Fibroblast of skin of left biceps (primary cell): ENCODE measurements at places on chromosomes 7 and 10.

GRCh38 chr10:119408969-119409371 lies 133.5 kb downstream of the RGS10 start:
- no peak for DNase-seq

DNA sequence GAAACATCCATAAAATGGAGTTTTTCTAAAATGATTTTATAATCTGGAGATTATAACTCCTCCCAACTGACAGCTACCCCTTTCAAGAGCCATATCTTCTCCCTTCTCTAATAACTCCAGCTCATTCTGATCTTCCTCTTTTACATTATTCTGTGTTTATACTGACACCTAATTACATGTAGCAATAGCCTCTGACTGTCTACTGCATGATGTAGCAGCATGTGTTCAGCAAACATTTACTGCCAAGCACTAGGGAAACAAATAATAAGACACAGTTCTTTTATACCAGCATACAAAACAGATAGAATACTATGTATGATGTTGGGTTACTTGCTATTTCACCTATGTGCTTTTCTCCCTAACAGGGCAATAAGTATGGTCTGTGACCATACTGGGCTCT lies 20.7 kb downstream of the RBM28 start:
- no peak for DNase-seq

GRCh38 chr10:118444069-118444468 lies 101.9 kb upstream of the FAM204A start:
- no peak for DNase-seq

DNA sequence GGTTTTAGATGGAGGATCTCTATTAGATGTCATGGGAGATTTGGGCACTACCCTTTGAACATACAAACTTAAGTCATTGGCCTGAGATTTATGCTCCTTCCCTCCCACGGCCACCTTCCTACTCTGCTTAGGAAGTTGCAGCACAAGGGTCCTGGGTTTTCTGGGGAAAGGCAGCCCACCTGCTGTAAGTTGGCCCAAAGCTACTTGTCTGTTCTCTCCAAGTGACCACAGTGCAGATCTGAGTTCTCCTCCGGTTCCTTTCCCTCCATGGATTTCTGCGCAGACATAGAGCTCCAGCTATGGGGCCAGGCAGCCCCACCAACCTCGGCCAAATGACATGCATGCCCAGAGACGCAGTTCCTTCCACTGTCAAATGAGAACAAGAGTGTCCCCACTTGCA lies 12.8 kb upstream of the C10orf53 start:
- DNase-seq, result no peak

GRCh38 chr10:47165711-47166404 lies 134.1 kb upstream of the GDF10 start:
- DNase-seq, result peak; percentile 71

DNA sequence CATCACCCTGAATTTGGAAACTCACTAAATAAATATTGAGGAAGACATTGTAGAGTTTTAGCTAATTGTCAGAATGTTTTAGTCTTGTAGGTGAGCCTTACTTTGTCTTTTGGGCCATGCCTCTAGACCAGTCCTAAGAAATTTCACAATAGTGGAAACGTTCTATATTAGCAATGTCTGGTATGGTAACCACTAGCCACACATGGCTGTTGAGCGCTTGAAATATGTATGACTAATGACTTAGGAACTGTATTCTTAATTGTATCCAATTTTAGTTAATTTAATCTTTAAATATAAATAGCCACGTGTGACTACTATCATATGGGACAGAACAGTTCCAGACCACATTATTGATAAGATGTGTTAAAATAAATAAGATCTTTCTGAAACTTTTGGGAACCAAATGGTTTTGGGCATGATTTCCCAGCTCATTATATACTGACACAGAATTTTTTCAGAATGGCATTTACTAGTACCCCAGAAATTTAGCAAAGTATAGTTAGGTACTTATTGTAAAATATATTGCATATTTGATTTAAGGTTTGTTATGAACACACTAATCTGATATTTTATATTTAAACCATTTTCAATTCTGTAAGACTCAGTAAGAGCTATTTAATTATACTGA lies 95.0 kb downstream of the VPS50 start:
- DNase-seq, result peak; percentile 87

DNA sequence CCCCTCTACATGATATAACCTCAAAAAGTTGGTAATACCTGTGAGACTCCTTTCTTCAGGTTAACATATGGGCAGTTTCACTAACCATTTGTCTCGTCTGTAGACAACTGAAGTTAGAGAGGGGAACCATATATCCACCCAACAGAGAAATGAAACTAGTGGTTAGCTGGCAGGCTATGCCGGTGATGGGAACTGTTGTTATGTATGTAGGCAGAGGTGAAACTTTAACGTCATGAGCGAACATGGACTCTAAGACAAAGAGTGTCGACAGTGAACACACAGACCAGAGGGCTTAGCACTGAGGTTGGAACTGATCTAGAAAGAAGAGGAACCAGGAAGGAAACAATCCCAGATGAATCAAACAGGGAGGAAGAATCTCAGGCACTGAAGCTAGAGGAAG lies 112.4 kb downstream of the ELMO1 start:
- no peak for DNase-seq

DNA sequence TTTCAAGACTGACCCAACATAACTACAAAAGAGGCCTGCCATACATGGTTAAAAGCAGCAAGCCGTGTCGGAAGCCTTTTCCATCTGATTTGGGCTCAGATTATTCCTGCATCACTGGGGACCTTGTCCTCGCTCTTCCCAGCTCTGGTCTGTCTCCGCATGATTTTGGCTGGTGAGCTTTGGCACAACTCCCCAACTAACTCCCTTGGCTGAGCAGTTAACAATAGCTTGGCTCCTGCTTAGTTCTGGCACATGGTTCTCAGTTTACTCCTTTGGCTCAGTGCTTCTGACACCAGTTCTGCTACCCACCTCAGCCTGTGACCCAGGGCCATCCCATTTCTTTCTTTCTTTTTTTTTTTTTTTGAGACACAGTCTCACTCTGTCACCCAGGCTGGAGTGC lies 17.0 kb downstream of the AGK start:
- DNase-seq, result no peak

DNA sequence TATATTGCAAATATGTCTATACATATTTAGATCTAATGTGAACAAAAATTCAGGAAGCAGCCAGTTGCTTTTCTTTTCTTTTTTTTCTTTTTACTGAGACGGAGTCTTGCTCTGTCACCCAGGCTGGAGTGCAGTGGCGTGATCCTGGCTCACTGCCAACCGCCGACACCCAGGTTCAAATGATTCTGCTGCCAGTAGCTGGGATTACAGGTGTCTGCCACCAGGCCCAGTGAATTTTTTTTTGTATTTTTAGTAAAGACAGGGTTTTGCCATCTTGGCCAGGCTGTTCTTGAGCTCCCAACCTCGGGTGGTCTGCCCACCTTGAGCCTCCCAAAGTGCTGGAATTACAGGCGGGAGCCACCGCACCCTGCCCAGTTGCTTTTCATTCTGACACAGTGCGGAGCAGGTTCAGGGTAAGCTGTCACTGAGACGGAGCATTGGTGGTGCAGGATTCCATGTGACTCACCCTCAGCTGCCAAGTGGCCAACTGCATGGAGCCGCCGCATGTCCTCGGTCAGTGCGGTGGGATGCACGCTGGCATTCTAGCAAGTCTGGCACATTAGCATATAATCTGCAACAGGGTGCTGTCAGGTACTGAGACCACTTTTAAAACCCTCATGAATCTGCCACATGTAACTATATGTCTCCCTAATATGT lies 362.7 kb downstream of the DNAJB6 start:
- no peak for DNase-seq

DNA sequence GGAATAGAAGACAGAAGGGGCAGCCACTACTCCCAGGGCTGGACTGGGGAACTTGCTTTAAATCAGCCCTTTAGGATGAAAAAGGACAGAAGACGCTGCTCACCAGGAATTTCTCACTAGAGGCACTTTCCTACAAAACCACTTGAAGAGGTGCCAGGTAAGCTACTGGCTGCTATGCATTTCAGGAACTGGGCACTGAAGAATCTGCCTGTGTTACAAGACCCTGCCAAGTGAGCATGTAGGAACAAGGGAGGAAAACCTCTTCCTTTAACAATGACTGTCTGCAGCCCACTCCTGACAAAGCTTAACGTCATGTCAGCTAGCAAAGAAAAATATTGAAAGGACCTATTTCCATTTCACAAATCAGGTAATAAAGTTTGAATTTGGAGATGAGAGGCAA lies 5.8 kb upstream of the AGMO start:
- DNase-seq, result no peak

- DNase-seq, result peak; percentile 1
Measured at GRCh38 chr10:117246997-117247671, 6.2 kb downstream of the SLC18A2 start.

DNA sequence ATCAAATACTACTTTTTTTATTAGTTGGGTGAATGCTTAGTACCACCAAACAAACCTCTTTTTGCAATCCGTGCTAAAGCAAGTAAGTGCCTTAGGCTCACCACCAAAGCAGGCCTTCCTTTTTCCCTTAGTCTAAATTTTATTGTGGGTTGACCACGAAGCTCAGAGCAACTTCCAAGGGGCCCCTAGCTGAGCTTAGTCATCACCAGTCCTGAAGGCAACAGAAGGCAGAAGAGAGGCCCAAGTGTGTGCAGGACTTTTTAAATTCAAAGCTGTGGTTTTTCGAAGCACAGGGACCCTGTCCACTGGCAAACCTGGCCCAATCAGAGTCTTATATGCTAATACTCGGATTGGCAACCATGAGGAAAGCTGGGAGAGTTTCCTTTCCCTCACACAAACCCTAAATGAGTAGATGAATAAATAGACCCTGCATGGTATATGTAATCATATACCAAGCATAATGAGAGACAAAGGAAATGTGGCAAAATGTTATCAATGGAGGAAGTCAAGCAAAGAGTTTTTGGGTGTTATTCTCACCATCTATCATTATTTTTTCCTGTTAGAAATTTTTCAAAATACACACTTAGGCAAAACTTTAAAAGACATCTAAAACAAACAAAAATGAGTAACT lies 453.2 kb upstream of the GALNT17 start:
- DNase-seq, result no peak

GRCh38 chr10:78222096-78222790 lies 188.6 kb downstream of the RPS24 start:
- DNase-seq, result no peak

DNA sequence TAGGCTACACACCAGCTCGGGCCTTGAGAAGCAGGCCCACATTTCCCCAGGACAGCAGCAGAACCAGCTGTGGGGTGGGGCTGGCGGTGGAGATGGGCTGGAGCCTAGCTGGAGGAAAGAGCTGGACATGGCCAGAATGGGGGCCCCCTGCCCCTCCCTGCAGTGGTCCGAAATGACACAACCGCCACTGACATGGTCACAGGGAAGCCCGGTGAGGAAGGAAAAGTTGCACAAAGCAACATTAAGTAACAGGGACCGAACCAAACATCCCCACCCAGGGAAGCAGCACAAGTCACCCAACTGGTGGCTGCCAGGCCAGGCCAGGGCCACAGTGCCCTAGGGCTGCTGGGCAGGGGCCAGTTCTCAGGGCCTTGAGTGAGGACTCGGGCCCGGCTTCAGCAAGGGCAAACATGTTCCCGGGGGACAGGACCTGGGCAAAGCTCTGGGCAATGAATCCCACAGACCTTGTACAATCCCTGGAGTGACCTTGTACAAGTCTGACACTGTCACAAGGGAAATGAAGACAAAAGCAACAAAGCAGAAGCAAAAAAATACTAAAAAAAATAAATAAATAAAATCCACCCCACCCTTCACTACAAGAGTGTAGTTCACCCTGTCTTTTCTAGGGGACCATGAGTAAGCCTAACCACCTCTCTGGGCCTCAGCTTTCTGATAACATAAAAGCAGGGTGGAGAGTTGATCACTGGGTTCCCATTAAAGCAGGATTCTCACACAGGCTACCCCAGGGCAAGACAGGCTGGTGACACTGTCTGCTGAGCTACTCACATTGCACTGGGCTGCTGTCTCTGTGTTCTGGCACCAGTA lies 33.0 kb downstream of the PSAP start:
- no peak for DNase-seq

DNA sequence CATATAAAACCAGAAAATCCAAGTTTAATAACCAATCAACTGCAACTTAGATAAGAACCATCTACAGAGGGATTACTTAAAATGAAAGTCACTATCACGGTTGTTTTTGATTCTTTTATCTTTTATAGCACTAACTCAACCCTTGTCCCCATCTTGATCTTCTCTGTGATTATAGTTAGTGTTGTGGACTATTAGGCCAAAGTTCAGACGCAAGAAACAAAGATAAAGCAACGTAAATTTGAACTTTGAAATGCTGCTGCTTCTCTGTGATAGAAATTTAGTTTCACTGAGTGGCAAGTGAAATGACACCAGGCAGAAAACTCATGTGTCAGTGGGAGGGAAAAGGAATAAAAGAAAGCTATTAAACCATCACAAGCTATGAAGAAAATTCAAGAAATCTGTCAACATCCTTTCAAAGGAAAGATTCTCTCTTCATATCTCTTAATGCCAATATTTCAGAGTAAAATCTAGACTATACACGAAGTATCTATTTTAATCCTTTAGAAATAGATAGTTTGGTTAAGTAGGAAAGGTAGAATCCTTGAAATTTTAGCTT lies 71.8 kb upstream of the MALRD1 start:
- DNase-seq, result no peak

- no peak for DNase-seq
Measured at GRCh38 chr10:117345143-117345542, 30.1 kb downstream of the PDZD8 start.

- no peak for DNase-seq
Measured at GRCh38 chr7:140972876-140973829, 41.6 kb downstream of the MRPS33 start.

- no peak for DNase-seq
Measured at GRCh38 chr7:104175361-104175984, 32.3 kb downstream of the ORC5 start.

DNA sequence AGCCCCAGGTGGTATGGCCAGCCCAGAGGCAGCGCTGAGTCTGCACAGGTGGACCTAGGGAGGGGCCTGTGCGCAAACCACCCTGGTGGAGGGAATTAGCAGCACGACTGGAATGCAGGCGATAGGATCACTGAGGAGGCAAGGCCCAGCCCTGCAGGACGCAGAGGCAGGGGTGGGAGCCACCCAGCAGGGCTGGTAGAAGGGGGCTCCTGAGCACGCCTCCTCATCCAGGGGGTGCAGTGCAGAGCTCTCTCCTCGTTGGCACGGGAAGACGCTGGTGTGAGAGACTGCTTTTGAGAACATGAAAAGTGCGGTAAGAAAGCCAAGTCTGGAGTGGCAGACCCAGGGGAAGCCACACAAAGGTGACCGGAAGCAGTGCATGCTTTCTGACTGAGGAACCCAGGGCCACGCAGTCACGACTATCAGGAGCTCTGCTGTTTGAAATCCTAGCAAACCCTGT lies 6.0 kb downstream of the FXYD4 start:
- no peak for DNase-seq

GRCh38 chr10:98376485-98376884 lies 38.5 kb downstream of the PYROXD2 start:
- no peak for DNase-seq

DNA sequence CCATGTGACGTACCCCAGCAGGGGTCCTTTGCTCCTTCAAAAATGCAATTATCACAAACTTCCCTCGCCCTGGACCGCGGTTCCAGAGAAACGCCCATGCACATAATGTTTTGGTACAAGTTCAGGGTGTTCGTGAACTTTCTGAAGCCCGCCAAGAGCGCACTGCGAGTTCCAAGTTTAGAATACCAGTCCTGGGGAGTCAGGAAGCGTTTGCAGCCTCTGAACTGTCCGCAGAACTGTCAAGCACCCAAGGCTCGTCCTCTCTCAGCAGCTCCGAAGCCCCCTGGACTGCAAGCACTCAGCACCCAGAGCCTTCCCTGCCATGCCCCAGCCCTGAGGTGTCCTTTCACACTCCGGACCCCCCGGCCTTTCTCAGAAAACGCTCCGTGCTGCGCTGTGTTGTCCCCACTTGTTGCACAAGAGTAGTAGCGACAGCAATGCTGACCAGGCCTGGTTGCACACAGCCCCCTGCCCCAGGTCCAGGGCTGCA lies 30.3 kb downstream of the CALML3 start:
- no peak for DNase-seq
